Prostate gland (tissue), 2 donors: ENCODE measurements at places on chromosomes 1 and 21. TPM values are rescaled to one million over a fixed set of nuclear protein-coding genes. Genes with fewer than 3 reads are reported as not detected.

The MYBPH gene
- not detected for total RNA-seq

GRCh38 chr1:4664095-4664494 is 9.7 kb downstream of the AJAP1 start:
- no peak for DNase-seq

The GLIS1 gene
- total RNA-seq: 1.1 TPM

The GRHL3 gene
- total RNA-seq: 8.4 TPM

DNA sequence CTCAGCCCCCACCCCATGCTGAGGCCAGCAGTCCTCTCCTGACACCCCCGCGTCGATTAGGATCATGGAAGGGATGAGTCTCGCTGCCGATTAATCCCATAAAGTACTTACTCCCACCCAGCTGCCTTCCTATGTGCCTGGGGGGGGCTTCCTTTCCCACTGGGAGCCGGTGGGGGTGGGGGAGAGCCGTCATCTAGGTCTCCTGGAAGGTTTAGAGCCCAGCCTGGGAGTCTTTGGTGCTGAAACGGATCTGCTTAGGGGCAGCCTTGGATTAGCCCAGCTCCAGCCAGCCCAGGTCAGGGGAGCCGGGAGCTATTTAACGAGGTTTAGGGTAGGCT is 9.8 kb downstream of the SAMD11 start:
- DNase-seq: no peak

The CELA2B gene
- not detected for total RNA-seq

The PTPN14 gene
- total RNA-seq: 36.6 TPM

The TFF3 gene
- total RNA-seq: 30.6 TPM

GRCh38 chr1:248906753-248907661 is 972 bp downstream of the PGBD2 start:
- no peak for DNase-seq

GRCh38 chr1:93244298-93245069 is 64.0 kb downstream of the CCDC18 start:
- no peak for DNase-seq

GRCh38 chr1:110610084-110610483 is 3.9 kb upstream of the KCNA2 start:
- DNase-seq: no peak

The TDRD10 gene
- 0.46 TPM for total RNA-seq

The CLCNKA gene
- 2.1 TPM for total RNA-seq

The PIGV gene
- total RNA-seq: 32.4 TPM

GRCh38 chr1:64917328-64917861 is 49.0 kb downstream of the JAK1 start:
- no peak for DNase-seq

GRCh38 chr21:37266515-37267221 is 466 bp downstream of the VPS26C start:
- no peak for DNase-seq

DNA sequence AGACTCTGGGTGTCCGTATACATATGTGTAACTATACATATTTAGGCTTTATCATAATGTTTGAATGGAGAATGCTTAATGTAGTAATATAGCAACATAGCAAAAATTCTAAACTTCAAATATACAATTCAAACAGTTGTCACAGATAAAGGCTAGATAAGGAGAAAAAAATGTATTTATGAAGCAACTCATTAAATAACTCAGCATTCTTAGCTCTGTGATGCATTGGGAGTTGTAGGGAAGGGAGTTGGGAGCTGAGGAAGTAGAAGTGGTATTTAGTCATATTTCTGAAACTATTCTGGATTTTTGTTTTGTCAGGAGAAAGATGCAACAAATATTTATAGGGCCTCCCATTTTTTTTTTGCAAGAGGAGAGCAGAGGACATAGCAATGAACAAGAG is 197.8 kb downstream of the PBX1 start:
- DNase-seq: no peak

The SLC1A7 gene
- 1.8 TPM for total RNA-seq

The ACP6 gene
- 22.0 TPM for total RNA-seq

The WLS gene
- total RNA-seq: 74.5 TPM

DNA sequence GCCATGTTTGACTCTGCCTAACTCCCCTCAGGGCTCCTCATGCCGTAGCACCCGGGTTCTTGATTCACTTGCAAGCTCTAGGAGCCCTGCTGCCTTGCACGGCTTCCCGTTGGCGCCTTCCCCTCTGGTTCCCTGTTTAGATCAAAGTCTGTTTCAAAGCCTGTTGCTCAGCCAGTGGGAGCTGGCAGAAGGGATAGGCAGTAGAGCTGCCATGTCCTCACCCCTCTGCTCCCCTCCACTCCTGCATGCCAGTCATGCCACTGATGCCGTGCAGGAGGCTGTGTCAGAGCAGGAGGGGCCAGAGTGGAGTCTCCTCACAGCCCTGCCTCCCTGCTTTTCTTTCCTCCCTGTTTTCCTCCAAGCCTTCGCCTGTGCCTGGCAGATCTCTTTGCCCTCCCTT is 26.5 kb downstream of the HMGCS2 start:
- DNase-seq: no peak

DNA sequence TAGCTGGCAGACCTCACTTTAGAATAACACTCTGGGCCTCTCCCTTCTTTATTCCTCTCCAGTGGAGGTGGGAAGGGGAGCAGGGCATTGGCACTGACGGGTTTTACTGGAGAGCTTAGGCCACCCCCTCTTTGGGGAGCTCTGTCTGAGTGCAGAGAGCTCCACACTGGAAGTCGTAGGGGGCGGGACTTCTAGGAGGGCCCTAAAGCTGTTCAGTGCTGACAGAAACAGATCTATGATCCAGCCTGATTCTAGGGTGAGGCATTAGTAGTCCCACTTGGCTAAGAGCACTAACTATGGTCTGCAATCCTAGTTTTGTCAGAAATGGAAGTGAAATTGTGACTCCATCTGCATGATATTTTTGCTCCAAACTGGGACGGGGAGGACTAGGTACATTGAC is 138.7 kb downstream of the MIS18A start:
- no peak for DNase-seq

The RPAP2 gene
- 6.5 TPM for total RNA-seq

DNA sequence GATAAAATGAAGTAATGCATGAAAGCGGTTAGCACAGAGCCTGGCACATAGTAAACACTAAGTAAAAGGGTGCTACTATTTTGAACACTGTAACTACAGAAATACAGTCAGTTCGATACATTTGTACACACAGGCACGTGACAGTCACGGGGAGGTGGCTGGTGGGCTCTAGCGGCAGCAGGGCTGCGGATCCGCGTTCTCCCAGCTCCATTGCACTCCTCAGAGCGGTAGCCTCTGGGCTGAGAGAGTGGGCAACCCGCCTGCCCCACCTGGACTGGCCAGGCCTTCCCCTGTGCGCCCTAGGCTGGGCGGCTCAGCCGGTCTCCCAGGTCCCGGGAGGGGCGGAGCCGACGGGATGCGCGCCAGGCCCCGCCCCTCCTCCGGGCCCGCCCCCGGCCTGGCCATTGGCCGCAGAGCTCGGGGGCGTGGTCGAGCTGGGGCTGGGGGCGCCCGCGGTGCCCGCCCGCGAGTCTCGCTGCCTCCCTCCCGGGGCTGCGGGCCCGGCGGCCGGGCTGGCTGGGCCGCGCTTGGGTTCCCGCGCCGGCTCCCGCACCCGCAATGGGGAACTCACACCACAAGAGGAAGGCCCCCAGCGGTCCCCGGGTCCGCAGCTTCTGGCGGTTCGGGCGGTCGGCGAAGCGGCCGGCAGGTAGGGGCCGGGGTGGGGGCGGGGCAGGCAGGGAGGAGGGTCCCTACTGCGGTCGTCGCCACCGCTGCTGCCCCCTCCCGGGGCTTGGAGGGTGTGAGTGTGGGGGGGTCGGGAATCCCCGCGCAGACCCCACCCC is 51.2 kb upstream of the SYNC start:
- peak; percentile 84 for DNase-seq

DNA sequence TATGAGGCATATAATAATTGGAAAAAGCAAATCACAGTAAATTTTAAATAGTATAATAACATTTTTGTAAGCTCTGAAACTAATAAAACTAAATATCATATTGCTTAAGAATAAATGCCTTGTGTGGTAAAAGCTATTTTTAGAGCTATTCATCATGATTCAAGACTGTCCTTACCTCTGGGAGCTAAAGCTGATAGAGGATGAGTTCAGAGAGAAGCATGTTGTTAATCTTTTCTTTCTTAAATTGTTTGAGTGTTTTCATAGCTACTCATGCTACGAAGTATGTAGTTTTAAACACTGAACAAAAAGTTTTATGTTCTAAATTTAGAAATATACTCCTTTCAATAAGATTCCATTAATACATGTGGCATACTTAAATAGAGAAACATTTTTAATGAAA is 30.5 kb downstream of the IFI16 start:
- DNase-seq: no peak

GRCh38 chr1:11057477-11057876 is 2.3 kb downstream of the SRM start:
- DNase-seq: no peak

DNA sequence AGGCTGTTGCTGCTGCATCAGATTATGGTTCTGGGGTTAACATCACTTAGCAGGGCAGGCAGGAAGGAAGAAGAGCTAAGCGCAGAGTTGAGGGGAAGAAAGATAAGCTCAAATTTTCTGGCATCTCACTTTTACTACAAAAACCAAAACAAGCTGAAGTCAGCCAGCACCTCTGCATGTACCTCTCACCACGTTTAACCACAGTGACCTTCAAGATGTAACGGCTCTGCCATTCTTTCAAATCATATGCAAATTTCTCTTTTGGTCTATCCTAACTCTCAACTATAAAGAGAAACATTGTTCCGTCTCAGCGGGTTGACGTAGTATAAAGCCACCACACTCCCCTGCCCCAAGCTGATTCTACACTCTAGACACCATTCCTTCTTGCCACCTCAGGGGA is 154.4 kb downstream of the OMA1 start:
- DNase-seq: no peak

DNA sequence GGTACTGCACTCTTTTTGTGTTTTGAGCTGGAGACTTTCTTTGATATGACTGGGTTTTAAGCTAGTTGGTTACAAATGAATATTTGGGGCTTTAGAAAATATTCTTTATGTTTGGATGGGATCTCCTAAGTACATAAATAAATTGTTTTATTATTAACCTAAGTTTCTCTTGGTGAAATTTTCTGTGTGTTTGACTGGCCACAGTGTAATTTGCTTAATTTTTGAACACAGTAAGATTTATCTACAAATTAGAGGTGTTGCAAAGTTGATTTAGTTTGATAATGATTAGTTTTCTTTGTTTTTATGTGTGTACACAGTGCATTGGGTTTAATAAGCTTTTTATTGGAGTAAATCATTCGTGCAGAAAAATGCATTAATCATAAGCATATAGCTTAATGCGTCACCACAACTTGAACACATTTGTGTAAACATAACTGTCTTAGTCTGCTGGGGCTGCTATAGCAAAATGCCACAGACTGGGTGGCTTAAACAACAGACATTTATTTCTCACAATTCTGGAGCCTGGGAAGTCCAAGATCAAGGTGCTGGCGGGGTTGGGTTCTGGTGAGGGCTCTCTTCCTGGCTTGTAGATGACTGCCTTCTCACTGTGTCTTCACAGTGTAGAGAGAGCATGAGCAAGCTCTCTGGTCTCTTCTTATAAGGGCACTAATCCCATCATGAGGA is 17.4 kb upstream of the SLC6A9 start:
- DNase-seq: no peak

The LCE2A gene
- not detected for total RNA-seq

The THEM5 gene
- not detected for total RNA-seq

The IGSF21 gene
- 8.5 TPM for total RNA-seq

The GPR37L1 gene
- 0.28 TPM for total RNA-seq
